Vagina (tissue), 2 donors: ENCODE measurements at places on chromosomes 11 and 22. TPM values are rescaled to one million over a fixed set of nuclear protein-coding genes. Genes with fewer than 3 reads are reported as not detected.
A peak's percentile ranks its signal among the peaks of the same experiment; 100 is the strongest.

DNA sequence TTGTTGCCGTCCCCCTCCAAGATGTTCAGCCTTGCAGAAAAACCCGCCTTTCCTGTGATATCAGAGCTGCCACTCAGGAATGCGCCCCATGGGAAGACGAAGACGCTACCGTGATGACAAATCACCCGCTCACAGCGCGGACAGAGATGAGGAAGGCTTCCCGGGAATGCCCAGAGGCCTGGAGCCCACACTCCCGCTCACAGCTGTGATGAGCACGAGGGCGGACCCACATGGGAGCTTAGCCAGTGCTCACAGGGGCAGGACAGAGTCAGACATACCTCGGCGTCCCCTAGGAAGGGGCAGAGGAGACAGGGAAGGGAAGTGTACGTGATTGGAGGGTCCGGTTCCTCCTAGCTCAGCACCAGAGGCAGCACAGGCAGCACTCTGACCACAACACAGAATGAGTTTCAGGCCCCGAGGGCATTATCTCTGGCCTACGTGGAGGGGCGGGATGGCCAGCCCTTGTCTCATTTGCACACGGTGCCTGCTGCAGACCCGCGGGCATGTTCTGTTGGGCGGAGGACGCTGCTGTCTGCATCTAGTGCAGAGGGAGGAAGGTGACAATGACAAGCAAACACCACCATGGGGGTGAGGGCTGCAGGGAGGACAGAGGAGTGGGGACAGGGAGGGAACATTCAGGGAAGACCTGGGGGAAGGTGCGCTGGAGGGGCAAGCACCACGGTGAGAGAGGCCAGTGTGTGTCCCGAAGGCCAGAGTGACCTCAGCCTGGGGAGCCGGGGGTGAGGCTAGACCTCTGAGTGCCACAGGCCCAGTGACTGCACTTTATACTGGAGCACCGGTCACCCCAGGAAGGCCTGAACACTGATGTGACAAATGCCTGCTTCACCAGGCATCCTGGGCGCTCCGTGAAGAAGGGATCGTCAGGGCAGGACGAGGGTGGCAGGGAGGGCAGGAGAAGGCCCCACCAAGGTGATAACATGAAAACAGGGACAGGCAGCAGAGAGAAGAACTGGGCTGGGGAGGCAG is 79.6 kb downstream of the CELSR1 start:
- DNase-seq = no peak
- peaks cover 4% of the 10 kb centered on the region for H3K4me1 ChIP-seq
- H3K36me3 ChIP-seq = no peaks in the 10 kb centered on the region
- H3K27ac ChIP-seq = no peak overlapping the region

GRCh38 chr11:56314844-56315243 is at the start of gene OR8K3:
OR8K3 (plus strand) TSS chr11:56315144; CDS start chr11:56318307, 3,163 bp downstream.
- no peaks in the 10 kb centered on the region for H3K27me3 ChIP-seq
- no peaks in the 10 kb centered on the region for H3K36me3 ChIP-seq
- H3K4me3 ChIP-seq = no peak within 1 kb of the TSS
- H3K27ac ChIP-seq = no peak within 1 kb of the TSS

DNA sequence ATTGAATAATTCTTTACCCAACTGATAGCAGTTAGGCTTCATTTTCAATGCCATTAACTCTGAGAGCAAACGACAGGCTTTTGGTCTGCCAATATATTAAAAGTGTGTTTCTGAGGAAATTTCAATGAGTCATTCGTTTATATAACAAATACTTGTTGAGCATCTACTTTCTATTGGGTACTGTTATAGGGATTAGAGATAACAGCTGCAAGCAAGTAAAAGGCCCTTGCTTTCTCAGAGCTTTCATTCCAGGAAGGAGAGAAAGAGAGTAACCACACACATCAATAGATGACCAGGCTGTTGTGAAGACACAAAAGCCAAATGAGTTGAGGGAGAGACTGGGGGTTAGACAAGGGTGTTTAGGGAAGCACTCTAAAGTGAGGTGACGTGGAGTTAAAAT is 35.7 kb downstream of the CD44 start:
- no peaks in the 10 kb centered on the region for H3K27me3 ChIP-seq
- H3K27ac ChIP-seq = peak overlapping the region; percentile 62
- H3K4me3 ChIP-seq = no peak overlapping the region

DNA sequence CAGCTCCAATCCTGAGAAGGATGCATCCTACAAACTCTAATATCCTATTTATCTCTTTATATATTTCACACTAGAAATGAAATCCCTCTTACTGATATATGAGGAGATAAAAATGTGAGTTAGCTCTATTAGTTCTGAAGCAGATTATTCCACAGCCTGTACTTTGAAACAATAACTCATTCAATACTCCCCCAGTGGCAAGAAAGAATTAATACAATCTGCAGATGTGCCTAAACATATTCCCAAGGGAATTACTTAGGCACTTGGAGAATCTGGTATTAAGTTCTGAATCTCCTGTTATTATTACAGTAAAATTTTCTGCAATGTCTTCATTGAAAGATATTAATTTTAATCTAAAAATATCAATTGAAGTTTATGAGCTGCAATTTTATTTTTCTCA is 59.4 kb downstream of the DDI1 start:
- no peaks in the 10 kb centered on the region for H3K36me3 ChIP-seq
- no peaks in the 10 kb centered on the region for H3K27me3 ChIP-seq
- H3K4me3 ChIP-seq = no peak overlapping the region
- DNase-seq = no peak
- no peak overlapping the region for H3K27ac ChIP-seq
- no peaks in the 10 kb centered on the region for H3K4me1 ChIP-seq

GRCh38 chr11:21554284-21554683 is 638.6 kb upstream of the ANO5 start:
- no peaks in the 10 kb centered on the region for H3K36me3 ChIP-seq
- H3K4me1 ChIP-seq = peaks cover 4% of the 10 kb centered on the region
- no peak for DNase-seq
- H3K27ac ChIP-seq = no peak overlapping the region

DNA sequence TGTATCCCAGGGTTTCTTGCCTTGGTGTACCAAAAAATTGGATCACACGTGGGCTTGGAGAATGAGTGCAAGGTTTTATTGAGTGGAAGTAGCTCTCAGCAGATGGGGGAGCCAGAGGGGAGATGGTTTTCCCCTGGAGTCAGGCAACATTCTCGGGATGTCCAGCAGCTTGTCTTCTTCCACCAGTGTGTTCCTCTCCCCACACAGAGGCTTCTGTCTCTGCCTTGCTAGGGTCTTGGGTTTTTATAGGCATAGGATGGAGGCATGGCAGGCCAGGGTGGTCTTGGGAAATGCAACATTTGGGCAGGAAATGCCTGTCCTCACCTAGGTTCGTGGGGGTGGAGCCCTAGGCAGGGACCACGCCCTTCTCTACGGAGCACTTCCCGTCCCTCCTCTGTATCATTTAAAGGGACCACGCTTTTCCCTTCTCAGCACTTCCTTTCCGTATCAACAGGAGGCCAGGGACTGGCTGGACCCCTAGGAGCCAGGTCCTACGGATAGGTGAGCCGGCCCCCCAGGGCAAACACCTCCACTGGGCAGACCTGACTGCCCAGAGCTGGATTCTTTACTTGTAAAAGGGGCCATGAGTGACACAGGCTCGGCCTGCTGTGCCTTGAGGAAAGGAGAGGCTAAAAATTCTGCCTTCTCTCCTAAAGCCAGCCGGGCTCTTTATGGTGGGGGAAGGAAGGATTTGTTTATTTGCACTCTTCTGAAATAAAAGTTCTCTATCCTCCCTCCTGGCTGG is 55.3 kb upstream of the CCDC188 start:
- H3K4me3 ChIP-seq = peak overlapping the region; percentile 48
- no peaks in the 10 kb centered on the region for H3K36me3 ChIP-seq
- H3K27ac ChIP-seq = peak overlapping the region; percentile 46
- DNase-seq = no peak

- no peaks in the 10 kb centered on the region for H3K27me3 ChIP-seq
- H3K36me3 ChIP-seq = no peaks in the 10 kb centered on the region
- H3K4me3 ChIP-seq = no peak overlapping the region
- DNase-seq = no peak
- peaks cover 10% of the 10 kb centered on the region for H3K4me1 ChIP-seq
Measured at GRCh38 chr22:23910496-23911190, 16.5 kb downstream of the MIF start.

DNA sequence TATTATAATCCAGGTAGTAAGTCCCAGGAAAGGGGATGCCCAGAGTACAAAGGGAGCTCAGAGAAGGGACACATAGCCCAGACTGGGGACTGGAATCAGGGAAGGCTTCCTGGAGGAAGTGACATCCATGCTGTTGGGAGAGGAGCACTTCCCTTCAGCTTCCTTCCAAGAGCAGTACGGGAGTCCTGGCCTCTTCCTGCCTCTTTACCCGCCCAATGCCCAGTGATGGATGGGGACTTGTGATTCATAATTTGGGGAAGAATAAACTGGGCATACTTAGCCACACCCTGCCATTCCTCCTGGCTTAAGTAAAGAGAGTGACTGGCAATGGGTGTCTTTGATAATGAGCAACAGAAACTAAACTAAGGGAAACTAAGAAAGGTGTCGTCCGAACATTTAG is 11.5 kb downstream of the C11orf91 start:
- DNase-seq = peak; percentile 86
- H3K36me3 ChIP-seq = no peaks in the 10 kb centered on the region
- no peaks in the 10 kb centered on the region for H3K27me3 ChIP-seq
- H3K4me1 ChIP-seq = peaks cover 47% of the 10 kb centered on the region
- H3K27ac ChIP-seq = peak overlapping the region; percentile 81

GRCh38 chr11:1271002-1271401 is 38.4 kb downstream of the TOLLIP start:
- no peak for DNase-seq
- no peaks in the 10 kb centered on the region for H3K27me3 ChIP-seq
- H3K27ac ChIP-seq = no peak overlapping the region
- H3K4me1 ChIP-seq = no peaks in the 10 kb centered on the region
- H3K4me3 ChIP-seq = no peak overlapping the region
- H3K36me3 ChIP-seq = peaks cover 19% of the 10 kb centered on the region

DNA sequence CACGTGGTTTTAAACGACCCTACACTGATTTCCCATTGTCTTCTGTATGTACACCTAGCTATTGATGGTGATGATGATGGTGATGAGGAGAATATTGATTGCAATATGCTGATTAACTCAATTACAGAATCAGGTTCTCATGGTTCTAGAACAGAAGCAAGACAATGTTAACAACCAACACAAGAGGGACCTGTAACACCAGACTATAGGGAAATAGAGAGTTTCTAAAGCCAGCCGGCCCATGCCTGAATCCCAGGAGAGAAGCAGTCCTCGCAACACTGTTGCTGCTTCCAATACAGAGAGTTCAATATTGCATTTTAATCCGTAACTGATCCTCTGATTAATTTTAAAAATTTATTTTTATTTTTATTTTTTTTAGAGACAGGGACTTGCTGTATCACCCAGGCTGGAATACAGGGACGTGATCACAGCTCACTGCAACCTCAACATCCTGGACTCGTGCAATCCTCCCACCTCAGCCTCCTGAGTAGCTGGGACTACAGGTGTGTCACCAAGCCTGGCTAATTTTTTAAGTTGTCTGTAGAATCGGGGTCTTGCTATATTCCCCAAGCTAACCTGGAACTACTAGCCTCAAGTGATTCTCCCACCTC is 22.2 kb upstream of the UBASH3B start:
- no peaks in the 10 kb centered on the region for H3K27me3 ChIP-seq
- H3K4me1 ChIP-seq = no peaks in the 10 kb centered on the region
- no peak overlapping the region for H3K4me3 ChIP-seq
- no peak overlapping the region for H3K27ac ChIP-seq
- no peak for DNase-seq

DNA sequence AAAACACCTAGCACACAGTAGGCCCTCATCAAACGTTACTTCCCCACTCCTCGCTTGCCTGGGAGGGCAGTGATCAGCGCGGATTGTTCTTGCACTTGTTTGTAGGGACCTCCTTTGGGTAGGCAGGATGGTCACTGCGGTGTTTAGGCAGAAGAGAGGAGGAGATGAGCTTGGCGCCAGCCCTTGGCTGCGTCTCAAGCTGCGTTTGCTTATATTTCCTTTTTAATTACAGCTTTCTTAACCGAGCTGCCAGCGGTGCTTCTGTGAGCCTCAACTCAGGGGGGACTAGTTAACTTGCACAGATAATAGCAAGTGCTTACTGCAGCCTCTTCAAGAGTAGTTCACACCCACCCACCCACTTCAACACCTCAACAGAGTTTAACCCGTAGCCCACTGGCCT is 15.1 kb downstream of the IFT27 start:
- H3K36me3 ChIP-seq = no peaks in the 10 kb centered on the region
- DNase-seq = peak; percentile 64
- no peak overlapping the region for H3K27ac ChIP-seq
- H3K4me1 ChIP-seq = peaks cover 4% of the 10 kb centered on the region
- no peaks in the 10 kb centered on the region for H3K27me3 ChIP-seq
- no peak overlapping the region for H3K4me3 ChIP-seq

DNA sequence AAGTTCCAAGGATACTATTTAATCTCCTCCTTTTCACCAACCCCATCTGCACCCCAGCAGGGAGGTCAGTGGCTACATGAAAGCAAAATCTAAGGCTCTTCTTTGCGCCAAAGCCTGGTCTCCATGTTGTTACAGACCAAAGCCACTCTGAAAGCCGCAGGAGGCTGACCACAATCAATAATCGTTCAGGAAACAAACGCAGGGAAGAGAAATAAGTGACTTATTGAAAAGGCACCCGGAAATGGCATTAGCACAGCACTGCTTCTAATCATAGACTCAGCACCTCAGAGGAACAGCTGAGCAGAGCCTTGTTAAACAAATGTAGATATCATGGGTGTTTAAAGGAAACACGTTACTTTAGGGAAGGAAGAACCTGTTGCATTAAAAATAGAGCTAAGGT is 183.9 kb downstream of the KIRREL3 start:
- no peak for DNase-seq
- no peaks in the 10 kb centered on the region for H3K27me3 ChIP-seq
- no peak overlapping the region for H3K4me3 ChIP-seq
- no peak overlapping the region for H3K27ac ChIP-seq
- no peaks in the 10 kb centered on the region for H3K4me1 ChIP-seq

GRCh38 chr11:36051235-36052144 is 107.6 kb downstream of the LDLRAD3 start:
- no peak for DNase-seq
- H3K27ac ChIP-seq = no peak overlapping the region
- no peak overlapping the region for H3K4me3 ChIP-seq
- no peaks in the 10 kb centered on the region for H3K27me3 ChIP-seq
- no peaks in the 10 kb centered on the region for H3K4me1 ChIP-seq

- no peaks in the 10 kb centered on the region for H3K27me3 ChIP-seq
- H3K27ac ChIP-seq = peak overlapping the region; percentile 85
- no peaks in the 10 kb centered on the region for H3K36me3 ChIP-seq
- peaks cover 38% of the 10 kb centered on the region for H3K4me1 ChIP-seq
Measured at GRCh38 chr11:46554213-46555147, 39.3 kb downstream of the AMBRA1 start.

GRCh38 chr11:94597896-94598295 is 30.7 kb downstream of the PIWIL4 start:
- no peaks in the 10 kb centered on the region for H3K27me3 ChIP-seq
- no peak overlapping the region for H3K4me3 ChIP-seq
- no peak for DNase-seq
- no peaks in the 10 kb centered on the region for H3K36me3 ChIP-seq
- no peak overlapping the region for H3K27ac ChIP-seq

- DNase-seq = no peak
- H3K27ac ChIP-seq = no peak overlapping the region
- no peaks in the 10 kb centered on the region for H3K27me3 ChIP-seq
- H3K4me1 ChIP-seq = no peaks in the 10 kb centered on the region
Measured at GRCh38 chr11:65987336-65987735, 14.6 kb downstream of the EIF1AD start.

Gene SMIM35
- not detected for total RNA-seq

Gene ATXN10
- total RNA-seq = 116 TPM

Gene TECTA
- total RNA-seq = 1.2 TPM

Gene OR51B2
- not detected for total RNA-seq

Gene SEPTIN3
- total RNA-seq = 1.5 TPM
